ENCODE measurements at places on chromosomes 4 and X.

DNA sequence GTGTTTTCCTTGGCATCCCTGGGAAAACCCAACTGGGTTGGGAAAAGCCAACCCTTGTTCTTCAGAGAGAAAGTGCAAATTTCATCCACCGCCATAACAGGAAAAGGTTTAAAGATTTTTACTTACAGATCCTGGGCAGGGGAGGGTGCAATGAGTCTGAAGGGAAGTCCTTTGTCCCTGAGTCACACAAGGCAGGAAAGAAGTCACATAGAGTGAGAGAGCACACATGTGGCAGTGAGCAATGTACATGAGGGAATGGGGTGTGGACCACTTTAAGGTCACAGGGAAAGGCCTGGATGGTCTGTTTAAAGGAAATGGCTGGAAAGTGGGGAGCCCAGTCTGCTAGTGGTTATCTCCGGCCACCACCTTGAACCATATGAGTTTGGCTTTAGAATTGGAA, 248.9 kb downstream of the HS3ST1 start:
- DNase-seq: no peak

- no peak for DNase-seq
These were observed 36.5 kb upstream of the ETNPPL start for GRCh38 chr4:108799306-108799705.

DNA sequence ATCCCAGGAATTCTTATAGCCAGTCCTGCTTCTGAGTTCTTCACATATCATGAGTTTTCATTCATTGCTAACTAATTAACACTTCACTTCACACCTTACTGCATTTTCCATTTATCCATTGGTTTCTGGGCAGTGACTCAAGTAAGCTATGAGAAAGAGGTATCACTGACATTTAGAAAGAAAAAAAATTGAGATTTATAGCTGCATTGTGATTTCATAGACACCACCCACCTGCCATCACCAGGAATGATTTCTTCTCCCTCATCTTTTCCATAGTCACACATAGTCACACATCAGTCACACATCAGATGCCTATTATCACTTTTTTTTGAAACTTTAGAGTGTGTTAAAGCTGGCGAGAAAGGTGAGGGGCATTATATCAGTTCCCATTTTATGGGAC, 121.8 kb downstream of the SLC39A8 start:
- no peak for DNase-seq

GRCh38 chrX:13140007-13140406, 95.6 kb upstream of the FAM9C start:
- no peak for DNase-seq

GRCh38 chrX:69493766-69494165, 10.4 kb upstream of the NALF2 start:
- no peak for DNase-seq

- DNase-seq: no peak
These were observed 112.8 kb upstream of the DMD start for GRCh38 chrX:33324099-33324498.

DNA sequence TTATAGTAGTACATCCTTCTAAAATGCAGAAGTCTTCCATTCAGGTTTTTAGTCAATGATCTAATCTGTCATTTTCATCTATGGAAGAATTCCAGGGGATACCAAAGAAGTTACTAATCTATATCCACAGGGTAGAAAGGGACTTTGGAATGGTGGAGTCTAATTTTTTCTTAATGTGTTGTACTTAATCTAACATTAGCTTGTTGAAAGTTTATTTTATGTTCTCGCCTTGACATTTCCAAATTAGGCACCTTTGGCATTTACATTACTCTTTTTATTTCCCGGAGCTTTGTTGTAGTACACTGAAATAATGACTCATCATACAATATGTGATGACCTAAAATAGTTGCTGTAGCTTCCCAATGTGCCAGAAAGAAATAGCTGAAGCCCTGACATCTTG, 91.5 kb downstream of the HTR2C start:
- DNase-seq: no peak

DNA sequence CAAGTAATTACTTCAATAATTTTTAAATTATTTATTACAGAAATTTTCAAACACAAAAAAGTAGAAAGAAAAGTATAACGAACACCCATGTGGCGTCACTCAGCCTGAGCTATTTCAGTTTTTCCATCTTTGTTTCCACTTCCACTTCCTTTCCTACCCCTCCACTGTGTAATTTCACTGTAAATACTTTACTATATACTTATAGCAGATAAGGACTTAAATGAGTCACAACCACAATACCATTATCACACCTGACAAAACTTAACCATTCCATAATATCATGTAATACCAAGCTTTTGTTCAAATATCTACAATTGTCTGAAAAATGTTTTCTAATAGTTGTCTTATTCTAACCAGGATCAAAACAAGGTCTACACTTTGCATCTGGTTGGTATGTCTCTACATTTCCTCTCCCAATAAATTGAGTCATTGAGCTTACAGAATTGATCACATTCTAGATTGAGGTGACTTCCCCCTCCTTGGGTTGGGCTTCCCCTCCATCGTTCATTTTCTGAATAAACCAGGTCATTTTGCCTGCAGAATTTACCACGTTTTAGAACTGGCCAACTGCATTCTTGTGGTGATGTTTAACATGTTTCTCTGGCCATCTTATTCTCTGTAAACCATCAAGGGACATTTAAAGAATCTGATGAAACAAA, 48.7 kb downstream of the ATP10D start:
- no peak for DNase-seq

GRCh38 chrX:42098900-42099299, 175.5 kb upstream of the CASK start:
- no peak for DNase-seq

DNA sequence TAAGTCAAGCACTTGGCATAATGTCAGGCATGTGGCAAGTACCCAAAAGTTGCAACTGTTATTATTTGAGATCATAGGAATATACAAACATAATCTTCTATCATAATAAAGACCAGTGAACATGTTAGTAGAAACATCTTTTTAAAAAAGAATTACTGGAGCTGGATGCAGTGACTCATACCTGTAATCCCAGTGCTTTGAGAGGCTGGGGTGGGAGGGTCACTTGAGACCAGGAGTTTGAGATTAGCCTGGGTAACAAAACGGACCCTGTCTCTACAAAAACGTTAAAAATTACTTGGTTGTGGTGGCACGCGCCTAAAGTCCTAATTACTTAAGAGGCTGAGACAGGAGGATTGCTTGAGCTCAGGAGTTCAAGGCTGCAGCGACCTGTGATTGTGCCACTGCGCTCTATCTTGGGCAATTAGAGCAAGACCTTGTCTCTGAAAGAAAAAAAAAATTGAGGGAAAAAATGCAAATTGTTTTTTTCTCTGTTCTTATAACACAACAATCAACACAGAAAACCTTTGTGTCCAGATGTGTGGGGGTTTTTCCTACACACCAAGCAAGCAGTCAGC, 284.3 kb downstream of the ARHGAP10 start:
- no peak for DNase-seq

DNA sequence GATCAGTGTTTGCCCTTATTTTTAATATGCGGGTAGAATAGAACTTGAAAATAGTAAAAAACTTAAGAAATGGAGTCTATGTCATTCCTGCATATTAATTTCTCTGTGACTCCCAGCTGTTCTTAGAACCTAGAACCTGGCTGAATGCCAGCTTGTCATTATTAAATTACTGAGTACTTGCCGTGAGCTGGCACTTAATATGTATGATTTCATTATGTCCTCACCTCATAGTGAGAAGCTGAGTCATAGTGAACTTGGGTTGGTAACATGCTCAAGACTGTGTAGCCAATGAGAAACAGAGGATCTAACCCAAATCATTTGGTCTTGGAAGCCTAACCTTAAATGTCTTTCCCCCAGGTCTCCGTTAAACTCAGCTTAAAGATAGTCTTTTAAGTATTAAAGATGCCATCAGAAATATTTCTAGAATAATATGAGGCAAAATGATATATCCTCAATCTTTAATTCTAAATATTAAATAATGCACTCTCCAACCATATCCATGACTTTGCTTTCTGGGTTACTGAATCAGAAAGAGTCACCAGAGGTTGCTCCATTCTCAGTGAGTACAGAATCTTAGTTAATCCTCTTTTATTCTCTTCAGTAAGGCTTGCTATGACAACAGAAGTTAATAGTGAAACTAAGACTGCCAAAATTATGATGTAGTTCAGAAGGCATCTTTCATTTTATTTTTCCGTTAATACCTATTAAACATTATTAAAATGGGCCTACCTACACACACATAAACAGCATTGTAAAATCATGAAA, 58.6 kb upstream of the TLL1 start:
- DNase-seq: no peak

DNA sequence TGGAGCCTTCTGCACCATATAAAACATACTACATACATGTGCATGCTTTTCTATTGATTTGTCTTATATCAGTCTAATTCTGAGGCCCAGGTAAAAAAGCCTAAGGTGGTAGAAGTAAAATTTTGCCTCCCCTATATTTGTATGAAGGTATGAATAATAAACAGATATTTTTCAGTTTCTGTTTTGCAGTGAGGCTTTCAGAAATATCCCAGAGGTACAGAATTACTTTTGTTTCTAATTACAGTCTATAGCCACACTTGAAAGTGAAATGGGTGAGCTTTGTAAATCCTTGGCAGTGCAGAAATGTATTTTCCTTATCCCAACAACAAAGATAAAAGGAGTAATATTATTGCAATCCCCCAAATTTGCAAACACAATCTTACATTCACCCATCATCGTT, 59.5 kb downstream of the DDX60 start:
- no peak for DNase-seq

GRCh38 chr4:94641702-94642560, 115.8 kb upstream of the BMPR1B start:
- no peak for DNase-seq

DNA sequence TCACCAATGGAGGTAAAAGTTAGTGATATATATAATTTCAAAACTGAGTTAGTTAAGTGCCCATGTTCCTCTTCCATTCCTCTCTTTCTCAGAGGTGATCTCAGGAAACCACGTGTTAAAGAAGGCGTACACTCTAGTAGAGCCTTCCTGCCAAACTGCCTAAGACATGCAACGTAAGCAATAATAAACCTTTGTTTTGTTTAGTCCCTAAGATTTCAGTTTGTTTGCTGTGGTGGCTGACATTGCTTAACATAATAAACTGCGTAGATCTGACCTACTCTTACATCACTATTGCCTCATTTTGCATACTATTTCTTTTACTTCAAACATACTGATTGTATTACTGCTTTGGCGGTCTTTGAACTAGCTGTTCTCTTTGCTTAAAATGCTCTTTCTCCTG, 99.2 kb downstream of the JADE1 start:
- DNase-seq: no peak

- no peak for DNase-seq
These were observed 6.7 kb downstream of the CD99 start for GRCh38 chrX:2697741-2698299.

DNA sequence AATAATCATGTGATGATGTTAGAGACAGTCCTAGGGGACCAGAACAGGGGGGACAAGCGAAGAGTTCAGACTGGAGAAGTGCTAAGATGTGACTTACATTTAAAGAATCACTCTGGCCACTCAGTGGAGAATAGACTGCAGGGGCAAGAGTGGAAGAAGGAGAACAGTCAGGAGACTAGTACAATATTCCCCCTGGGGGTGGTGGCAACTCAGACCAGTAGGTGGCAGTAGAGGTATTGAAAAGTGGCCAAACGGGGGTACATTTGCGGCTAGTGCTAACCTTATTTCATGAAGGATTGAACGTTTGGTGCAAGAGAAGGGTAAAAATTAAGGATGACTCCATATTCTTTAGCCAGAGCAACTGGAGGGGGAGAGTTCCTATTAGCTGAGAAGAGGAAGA, 2.7 kb upstream of the BMX start:
- no peak for DNase-seq

- no peak for DNase-seq
These were observed 1.6 kb downstream of the NAT8L start for GRCh38 chr4:2060611-2061185.

- no peak for DNase-seq
These were observed 162.7 kb upstream of the KIT start for GRCh38 chr4:54495091-54495490.

DNA sequence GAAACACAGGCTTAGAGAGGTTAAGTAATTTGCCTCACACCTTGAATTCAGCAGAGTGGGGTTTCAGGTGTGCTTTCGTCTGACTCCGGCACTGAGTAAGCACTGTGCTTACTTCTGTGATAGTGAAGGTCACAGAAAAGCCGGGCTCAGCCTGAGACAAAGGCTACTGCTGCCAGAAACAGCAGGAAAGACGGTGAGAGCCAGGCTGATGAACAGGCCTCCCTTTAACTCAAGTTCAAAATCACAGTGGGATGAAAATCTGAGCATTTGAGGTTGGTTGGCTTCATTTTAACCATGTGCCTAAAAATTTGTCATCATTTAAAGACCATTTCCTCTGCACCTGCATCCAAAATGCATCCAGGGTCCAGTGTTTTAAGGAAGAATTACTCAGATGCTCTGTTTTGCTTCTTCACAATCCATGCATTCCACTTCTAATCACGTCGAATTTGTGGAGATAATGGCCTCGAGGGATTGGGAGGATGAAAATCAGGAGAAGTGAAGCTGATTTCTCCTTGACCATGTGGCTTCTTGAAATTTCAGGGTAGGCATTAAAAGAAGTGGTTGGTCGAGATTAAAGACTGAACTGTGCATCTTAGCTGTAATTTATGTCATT, 121.2 kb upstream of the LNX1 start:
- DNase-seq: no peak

DNA sequence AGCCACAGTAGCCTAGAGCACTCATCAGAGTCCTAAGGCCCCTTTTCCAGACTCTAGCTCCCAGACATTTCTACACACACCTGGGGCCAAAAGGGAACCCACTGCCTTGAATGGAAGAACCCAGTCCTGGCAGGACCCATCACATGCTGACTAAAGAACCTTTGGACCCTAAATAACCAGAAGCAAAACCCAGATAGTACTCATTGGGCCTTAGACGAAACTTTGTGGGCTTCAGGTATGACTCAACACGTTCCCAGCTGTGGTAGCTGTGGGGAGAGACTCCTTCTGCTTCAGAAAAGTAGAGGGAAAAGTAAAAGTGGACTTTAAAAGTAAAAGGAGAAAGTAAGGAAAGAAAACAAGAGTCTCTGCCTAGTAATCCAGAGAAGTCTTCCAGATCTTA, 311.5 kb downstream of the OPHN1 start:
- no peak for DNase-seq

DNA sequence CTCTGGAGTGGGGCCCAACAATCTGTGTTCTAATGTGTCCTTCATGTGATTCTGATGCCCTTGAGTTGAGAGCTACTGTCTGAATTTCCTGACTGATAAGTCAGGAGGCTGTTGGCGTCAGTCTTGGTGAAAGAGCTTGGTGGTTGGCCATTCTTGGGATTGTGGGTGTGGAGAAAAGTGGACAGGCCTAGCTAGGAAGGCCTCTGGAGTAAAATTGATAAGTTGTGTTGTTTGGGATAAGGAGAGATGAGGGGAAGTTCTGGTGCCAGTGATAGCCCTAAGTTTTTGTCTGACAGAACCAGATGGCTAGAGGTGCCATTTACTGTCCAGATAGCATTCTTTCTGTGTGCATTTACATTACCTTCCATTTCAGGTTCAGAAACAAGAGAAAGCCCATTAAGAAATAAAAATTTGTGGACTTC, 11.7 kb downstream of the NSD2 start:
- no peak for DNase-seq

Measured in activated CD8-positive, alpha-beta memory T cell treated with anti-CD3 and anti-CD28 coated beads for 1 hour (primary cell).